ENCODE measurements at places on chromosomes 5 and 9. TPM values are rescaled to one million over a fixed set of nuclear protein-coding genes. Genes with fewer than 3 reads are reported as not detected.

GRCh38 chr5:112628214-112628980, 109.3 kb upstream of the APC start:
- no peak for DNase-seq

DNA sequence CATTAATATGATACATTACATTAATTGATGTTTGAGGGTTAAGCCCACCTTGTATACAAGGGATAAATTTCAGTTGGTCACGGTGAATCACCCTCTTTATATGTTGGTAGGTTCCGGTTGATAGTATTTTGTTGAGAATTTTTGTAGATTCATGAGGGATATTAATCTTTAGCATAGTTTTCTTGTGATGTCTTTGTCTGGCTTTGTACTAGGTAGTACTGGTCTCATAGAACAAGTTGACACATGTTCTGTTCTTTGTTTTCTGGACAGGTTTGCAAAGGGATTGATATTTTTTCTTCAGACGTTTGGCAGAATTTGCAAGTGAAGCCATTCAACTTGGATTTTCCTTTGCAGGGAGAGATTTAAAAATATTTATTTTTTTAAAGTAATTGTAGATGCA, 49.1 kb upstream of the CLK4 start:
- no peak for DNase-seq

DNA sequence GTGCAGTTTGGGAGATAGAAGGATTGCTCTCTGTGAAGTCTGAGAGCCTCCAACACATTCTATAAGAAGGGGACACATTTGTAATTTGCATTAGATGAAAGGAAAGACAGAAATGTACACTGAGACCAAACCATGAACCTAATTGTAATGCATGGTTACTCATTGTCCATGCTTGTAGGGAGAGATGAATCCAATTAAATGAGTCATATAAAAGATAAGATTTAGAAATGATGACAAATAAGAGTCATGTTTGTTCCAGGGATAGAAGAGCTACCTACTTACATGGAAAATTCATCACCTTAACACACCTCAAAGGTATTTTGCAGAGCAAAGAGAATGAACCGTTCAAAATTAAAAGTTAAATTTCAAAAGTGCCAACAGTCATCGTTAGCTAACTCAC, 85.1 kb downstream of the FBXL7 start:
- no peak for DNase-seq

Gene OLFML2A
- not detected for polyA plus RNA-seq

DNA sequence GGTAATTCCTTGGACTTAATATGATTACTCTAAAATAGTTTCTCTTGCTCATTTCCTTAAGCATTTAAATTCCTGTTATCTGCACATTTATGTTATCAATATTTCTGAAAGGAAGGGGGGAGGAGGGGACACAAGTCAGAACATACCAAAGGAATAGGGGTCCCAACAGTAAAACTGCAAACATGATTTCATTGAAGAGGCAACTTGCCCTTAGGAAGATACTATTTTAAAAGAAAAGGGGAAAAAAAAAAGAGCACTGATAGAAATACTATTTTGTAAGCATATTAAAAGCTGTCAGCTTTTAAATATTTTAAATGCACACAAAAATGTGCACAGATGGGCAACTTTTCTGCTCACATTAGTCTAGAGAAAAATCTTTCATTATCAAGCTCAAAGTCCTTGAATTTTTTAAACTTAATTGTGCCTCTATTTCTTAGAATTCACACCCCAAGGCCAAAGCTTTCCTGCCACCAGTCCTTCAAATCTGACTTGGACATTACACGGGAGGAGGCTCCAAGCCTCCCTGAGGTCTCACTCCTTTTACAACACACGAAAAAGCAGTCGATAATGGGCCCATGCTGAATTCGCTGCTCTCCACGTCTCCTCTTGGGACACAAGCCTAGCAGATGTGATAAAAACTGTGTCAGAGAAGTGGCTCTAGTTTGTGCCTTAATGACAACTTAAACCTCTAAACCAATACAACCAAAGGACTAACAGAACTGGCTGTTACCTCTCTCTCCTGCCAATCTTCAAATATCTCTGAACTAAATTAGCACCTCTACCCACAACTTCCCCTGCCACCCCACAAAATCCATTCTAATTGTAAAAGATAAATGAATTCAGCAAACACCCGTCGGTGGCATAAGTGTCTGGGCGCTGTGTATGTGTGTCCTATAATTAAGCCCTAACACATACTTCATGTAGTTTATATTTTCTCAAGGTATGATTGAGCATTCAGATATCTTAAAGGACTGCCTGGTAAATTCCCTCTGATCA, 154.3 kb downstream of the DENND1A start:
- no peak for DNase-seq

- DNase-seq = no peak
Measured at GRCh38 chr9:30796764-30797163, 1587.7 kb upstream of the ACO1 start.

GRCh38 chr9:8962084-8962483, 1162.5 kb upstream of the DMAC1 start:
- DNase-seq = no peak

DNA sequence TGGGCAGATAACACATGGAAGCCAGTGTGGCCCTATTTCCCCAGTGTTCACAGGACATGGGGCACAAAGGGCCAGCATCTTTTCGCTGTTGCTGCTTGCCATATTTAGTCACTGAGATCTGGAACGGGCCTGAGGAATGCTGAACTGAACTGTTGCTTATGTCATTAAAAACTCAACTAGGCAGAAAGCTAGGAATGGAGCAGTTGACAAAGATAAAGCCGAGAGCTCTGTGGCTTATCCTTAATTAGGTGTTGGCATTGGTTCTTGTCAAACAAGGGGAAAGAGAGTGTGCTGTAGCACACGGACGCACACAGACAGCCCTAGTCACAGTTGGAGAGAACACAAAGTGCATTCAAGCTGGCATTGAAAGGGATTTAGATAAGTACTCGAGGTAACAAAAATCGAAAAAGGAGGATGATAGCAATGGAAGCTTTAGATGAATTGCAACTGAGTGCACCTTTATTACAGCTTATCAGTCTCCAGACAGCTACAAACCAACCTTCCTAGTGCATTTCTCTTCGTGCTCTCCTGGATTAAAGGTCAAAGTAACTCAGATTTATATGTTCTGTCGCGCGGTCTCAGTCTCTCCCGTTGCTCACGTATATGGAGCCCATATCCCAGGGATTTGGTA, 450.2 kb upstream of the ZNF608 start:
- DNase-seq = no peak

GRCh38 chr9:89317282-89317681, 1.0 kb upstream of the SECISBP2 start:
- no peak for DNase-seq

GRCh38 chr9:109399258-109399767, 78.5 kb upstream of the EPB41L4B start:
- no peak for DNase-seq

All from GM12878 (cell line).